ENCODE measurements at places on chromosomes 12 and 14.

- no peak for DNase-seq
Observed at GRCh38 chr12:3950714-3951320, 77.6 kb upstream of the PARP11 start.

DNA sequence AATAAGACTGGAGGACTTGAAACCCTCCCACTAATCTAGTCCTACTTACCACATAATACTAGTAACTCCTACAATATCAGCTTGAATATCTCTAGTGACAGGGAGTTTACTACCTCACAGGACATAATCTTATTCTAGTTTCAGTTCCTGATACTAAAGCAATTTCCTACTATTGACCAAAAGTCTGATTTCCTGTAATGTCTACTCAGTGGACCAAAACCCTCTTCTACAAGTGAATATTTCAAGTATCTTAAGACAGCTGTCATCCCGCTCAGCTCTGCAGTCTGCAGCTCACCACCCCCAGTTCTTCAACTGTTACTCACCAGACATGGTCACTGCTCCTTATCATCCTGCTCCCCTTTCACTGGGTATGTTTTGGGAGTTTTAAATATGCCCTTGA lies 70.8 kb upstream of the TMCC3 start:
- no peak for DNase-seq

DNA sequence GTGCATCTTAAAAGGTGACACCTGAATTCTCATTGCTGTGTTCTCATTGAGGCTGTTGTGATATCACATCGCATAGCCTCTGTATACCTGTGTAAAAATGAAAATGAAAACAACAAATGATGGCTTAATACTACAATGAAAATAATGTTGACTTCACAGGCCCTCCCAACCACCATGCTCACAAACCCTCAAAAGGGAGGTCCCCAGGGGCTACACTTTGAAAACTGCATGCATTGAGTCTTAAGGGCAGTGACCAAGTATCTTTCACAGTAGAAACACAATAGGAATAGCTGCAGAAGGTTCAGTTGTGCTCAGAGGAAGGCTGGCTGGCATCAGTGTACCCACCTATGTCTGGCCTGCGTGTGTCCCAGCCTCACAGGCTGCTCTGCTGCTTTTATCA lies 27.6 kb upstream of the KCNK13 start:
- DNase-seq, result no peak

GRCh38 chr12:110333201-110333600 lies 52.2 kb downstream of the ATP2A2 start:
- no peak for DNase-seq

DNA sequence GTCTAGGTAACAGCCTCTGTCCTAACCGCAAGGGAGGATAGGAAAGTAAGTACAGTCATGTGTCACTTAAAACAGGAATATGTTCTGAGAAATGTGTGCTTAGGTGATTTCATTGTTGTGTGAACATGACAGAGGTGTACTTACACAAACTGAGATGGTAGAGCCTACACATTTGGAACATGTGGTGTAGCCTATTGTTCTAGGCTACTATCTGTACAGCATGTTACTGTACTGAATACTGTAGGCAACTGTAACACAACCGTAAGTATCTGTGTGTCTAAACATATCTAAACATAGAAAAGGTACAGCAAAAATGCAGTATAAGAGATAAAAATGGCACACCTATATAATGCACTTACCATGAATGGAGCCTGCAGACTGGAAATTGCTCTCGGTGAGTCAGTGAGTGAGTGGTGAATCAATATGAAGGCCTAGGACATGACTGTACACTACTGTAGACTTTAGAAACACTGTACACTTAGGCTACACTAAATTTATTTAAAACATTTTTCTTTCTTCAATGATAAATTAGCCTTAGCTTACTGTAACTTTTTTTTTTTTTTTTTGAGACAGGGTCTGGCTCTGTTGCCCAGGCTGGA lies 13.2 kb upstream of the MDM2 start:
- no peak for DNase-seq
